ENCODE measurements at places on chromosomes 12 and 14.

GRCh38 chr12:42448841-42449240, 122.9 kb downstream of the PPHLN1 start:
- DNase-seq = no peak

- peak; percentile 9 for DNase-seq
Observed at GRCh38 chr14:75578102-75578785, at the start of gene FLVCR2. TSS of gene FLVCR2 (plus strand) at chr14:75578620. CDS start at chr14:75578973, 353 bp downstream.

GRCh38 chr14:28297559-28297958, 469.0 kb upstream of the FOXG1 start:
- no peak for DNase-seq

DNA sequence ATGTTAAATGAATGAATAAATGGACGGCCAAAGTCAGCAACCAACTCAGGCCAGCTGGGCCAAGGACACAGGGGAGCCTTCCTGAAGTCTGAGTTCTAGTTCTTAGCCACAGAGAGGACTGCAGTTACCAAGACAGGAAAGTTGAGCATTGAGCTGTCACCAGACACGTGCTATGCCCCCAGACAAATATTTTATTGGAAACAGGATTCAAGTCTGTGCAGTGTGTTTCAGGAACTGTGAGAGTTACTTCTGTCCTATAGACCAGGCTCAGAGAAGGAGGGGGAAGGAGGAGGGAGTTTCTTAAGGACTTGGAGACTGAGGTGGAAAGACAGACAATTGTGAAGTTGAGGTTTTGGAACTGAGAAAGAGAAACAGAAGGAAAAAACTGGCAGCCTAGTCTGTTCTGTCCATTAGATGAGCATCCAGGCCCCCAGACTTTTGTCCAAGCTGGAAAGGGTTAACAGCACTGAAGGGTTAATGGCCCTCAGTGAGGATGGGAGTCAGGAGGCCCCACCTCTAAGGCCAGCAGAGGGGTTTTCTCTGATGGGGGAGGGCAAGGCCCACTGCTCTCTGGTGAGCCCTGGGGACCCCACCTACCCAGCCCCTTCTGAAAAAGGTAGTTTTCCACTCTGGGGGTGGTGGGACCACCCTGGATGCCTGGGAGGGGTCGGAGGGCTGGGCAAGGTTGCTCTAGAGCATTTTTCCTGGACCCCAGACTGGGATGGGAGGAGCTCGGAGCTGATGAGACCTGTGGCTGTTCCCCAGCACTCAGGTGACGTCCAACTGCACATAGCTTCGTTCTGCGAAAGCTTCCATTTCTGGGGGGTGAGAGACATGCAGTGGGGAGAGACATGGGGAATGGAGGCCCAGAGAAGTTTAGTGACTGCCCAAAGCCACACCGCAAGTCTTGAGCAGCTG, 6.9 kb upstream of the CMKLR1 start:
- DNase-seq = no peak
